ENCODE measurements at places on chromosomes 1 and 21.

- no peak for DNase-seq
Observed at GRCh38 chr1:202268817-202269216, 72.9 kb downstream of the UBE2T start.

DNA sequence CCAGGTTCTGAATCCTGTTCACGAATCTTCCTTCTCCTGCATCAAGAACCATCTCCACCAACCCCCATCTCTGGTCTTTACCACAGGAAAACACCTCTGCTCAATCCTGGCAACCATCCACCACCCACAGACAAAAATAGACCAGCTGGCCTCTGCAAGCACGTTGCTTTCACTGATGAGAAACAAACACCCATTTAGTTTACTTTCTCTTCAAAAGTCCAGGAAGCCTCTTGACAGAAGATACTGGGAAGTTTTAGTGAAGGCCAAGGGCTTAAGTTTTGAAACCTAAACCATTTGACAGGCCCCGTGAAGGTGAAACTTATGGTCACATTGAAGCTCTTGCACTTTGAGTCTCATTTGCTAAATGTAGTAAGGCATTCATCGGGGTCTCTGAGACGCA lies 122.6 kb upstream of the PPP2R5A start:
- DNase-seq, result peak; percentile 64

GRCh38 chr1:222461941-222462340 lies 86.0 kb downstream of the HHIPL2 start:
- no peak for DNase-seq

DNA sequence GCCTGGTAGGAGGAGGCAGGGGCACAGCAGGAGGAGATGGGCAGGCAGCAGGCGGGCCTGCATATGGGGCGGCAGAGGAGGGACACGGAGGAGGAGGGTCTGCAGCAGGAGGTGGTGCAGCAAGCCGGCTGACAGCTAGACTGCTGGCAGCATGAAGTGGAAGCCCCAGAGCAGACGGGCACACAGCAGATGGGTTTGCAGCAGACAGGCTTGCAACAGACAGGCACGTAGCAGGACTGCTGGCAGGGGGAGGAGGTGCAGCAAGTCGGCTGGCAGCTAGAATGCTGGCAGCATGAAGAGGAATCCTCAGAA lies 615 bp downstream of the KRTAP10-5 start:
- no peak for DNase-seq

DNA sequence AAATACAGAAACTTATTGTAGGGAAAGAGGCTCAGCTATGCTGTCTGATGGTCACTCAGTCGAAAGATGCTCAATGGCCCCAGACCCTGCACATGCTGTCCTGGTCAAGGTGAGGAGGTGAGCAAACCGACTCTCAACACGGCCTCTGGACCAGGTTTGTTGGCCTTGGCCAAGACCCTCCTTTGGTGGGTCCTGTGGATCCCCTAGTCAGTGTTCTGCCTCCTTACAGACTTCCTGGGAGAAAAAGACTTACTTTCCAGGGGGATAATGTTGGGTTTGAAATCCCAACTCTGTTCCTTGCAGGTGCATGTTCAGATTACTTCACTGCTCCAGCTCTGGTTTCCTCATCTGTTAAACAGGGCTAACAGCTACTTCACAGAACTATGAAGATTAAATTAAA lies 53.8 kb downstream of the FAM78B start:
- DNase-seq, result no peak

GRCh38 chr1:27027575-27028250 lies 15.1 kb upstream of the TENT5B start:
- DNase-seq, result peak; percentile 61

DNA sequence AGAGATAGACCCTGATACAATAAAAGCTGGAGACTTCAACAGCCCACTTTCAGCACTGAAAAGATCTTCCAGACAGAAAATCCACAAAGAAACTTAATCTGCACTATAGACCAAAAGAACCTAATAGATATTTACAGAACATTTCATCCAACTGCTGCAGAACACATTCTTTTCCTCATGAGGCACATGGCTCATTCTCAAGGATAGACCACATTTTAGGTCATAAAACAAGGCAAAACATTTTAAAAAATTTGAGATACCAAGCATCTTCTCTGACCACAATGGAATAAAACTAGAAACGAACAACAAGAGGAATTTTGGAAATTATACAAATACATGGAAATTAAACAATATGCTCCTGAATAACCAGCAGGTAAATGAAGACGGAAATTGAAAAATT lies 15.0 kb upstream of the IL20 start:
- no peak for DNase-seq

DNA sequence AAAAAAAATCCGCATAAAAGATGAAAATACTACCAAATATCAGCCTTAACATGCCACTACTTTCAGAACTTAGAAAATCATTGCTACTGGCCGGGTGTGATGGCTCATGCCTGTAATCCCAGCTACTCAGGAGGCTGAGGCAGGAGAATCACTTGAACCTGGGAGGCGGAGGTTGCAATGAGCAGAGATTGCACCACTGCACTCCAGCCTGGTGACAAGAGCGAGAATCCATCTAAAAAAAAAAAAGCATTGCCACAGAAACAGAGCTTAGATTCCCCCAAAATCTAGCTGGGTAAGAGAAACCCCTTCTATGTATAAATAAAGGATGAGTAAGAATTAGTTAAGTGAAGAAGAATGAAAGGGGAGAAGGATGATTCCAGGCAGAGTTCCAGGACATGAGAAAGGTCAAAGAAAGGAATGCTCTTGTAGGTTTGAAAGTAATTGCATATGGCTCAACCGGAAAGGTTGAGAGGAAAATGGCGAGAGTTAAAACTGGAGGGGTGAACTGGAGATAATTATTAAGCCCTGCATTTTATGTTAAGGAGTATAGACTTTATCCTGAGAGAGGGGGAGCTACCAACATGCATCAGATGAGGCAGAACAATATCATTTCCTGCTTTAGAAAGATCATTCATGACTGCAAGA lies 19.7 kb upstream of the NRDC start:
- peak; percentile 63 for DNase-seq

DNA sequence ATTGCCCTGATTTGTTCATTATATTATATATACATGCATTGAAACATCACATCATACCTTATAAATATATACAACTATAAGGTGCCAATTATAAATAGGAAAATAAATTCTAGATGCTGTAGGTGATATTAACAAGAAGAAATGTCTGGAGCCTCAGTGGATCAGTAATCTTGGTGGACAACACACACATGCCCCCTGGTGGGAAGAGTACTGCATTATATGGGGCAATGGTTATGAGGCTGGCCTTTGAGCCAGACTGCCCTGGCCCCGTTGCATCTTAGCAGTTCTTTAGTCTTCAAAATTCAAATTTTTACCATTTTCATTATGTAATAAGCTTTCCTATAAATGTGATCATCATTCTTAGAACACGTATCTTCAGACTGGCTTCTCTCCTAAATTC lies 335.0 kb upstream of the GREM2 start:
- peak; percentile 28 for DNase-seq

DNA sequence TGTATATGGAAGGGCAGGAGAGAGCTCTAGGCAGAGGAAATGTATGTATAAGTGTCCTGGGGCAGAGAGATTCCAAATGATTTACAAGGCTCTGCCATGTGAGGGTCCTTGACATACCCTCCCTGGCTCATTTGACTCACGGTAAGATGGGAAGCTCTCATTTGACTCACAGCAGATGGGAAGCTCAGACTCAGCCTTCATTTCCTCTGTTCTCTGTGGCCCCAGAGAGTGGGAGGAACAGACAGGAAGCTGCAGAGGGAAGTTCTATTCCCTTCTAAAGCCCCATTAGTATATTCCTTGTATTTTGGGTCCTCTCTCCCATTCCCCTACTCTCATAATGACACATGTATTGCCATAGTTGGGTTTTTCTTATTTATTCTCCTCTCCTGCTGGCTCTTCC lies 44.9 kb downstream of the FOXD2 start:
- no peak for DNase-seq

- DNase-seq, result no peak
Observed at GRCh38 chr1:34847094-34847493, 12.5 kb downstream of the SMIM12 start.

- DNase-seq, result no peak
Observed at GRCh38 chr1:164659621-164660411, 100.8 kb downstream of the PBX1 start.

DNA sequence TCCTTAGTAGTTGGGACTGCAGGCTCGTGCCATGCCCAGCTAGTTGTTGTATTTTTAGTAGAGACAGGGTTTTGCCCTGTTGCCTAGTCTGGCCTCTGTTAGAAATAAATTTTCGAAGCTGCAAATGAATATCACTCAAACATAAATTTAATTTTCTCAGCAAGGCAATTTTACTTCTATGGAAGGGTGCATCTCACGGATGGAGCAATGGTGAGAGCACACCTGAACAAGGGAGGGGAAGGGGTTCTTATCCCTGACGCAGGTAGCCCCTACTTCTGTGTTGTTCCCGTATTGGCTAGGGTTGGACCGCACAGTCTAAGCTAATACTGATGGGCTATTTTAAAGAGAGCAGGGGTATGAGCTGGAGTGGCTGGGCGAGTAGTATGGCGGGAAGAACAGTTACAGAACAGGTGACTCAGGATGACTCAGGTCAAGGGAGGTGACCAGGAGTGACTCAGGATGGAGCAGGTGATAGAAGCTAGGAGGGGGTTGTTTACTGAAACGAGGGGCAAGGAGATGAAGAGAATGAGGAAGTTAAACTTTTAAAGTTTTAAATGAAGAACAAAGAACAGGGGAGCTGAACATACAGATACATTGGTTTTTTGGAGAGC lies 7.5 kb downstream of the MDM4 start:
- no peak for DNase-seq

DNA sequence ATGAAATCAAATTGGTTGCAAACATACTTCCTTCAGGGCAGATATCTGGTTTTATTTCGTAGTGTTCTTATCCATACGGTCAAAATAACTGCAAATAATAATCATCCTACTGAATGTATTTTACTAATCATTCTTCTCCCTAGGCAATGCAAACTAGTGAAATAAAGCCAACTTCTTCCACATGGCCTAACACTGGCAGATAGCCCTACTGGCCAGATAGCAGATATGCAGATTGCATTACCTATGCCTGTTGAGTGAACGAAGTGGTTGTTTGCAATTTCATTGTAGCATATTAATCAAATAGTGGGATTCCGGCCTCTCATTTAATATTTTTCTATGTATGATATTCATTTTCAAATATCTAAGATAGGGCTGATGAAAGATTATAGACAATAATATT lies 116.2 kb downstream of the CENPF start:
- no peak for DNase-seq

GRCh38 chr1:22328331-22329147 lies 123.1 kb upstream of the ZBTB40 start:
- no peak for DNase-seq

DNA sequence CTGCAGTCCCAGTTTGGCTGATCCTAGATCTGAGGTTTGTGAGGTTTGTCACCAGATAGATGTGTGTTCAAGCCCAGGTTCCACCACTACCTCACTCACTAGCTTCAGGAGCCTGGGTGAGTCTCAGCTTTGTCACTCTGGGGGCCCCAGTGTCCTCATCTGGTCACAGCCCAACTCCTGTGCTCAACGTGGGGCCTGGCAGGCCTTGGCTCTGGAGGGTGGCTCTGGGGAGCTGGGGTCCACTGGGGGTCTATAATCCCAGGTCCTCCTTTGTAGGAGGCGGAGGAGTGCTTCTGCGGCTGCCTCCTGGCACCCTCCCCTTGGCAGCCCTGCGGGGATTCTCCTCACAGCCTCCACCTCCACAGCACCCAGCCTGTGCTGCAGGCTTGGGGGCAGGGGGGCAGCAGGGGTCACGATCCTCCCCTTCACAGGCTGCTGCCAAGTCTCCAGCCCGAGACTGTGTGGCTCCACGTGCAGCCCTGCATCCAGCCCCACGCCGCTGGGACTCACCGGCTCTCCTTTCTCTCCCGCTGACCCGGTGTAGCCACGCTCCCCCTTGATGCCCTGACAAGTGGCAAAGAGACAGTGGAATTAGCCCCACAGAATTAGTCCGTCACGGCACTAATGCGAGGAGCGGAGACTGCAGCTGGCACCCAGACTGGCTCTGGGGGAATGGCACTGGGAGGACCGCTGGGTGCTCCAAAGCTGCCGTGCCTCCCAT lies 22.5 kb upstream of the PEF1 start:
- no peak for DNase-seq

DNA sequence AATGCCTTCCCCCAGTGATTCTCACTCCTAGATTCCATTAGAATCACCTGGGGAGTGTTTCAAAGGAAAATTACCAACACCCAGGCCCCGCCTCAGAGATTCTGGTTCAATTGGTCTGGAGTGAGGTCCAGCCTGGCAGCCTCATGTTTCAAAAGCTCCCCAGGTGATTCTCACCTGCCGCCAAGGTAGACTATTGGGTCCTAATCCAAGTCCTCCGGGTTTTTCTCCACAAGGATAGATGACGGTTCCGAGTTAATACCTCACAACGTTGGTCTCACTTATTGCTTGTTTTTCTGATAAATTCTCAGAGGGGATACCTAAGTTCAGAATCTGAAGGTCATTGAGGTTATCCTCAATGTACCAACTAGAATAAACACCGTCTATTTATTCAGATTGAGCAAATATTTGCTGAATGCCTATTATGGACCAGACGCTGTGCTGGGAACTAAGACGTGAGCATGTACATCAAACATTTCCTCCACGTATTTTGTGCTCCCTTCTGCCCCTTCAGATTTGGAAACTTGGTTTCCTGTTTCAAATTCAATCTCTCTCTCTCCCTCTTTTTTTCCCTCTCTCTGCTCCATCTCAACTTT lies 97.5 kb downstream of the SEC16B start:
- no peak for DNase-seq

- no peak for DNase-seq
Observed at GRCh38 chr1:62436039-62436465, 797 bp upstream of the USP1 start.

- peak; percentile 89 for DNase-seq
Observed at GRCh38 chr1:111227851-111228747, 586 bp downstream of the CHI3L2 start.

- no peak for DNase-seq
Observed at GRCh38 chr1:151478923-151479322, 19.6 kb upstream of the POGZ start.

DNA sequence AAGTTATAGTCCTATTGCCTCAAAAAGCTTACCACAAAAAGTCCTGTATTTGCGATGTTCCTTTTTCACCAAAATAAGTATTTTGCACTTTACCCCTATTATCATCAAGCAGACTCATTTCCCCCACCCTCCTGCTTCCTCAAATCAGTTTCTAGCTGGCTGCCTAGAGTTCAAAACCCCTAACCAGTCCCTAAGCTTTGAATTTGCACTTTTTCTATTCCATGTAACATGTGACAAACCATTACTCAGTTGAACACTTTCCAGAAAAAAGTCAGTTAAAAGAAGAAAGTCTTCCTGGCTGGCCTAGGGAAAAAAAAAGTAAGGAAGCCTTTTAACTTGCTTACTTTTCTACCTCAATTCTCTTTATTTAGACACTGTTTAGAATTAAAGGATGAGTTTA lies 8.2 kb downstream of the CEP170 start:
- DNase-seq, result no peak

- DNase-seq, result no peak
Observed at GRCh38 chr1:4654764-4655673, 610 bp downstream of the AJAP1 start.
